Activated CD4-positive, alpha-beta T cell treated with anti-CD3 and anti-CD28 coated beads for 36 hours (primary cell): ENCODE measurements at places on chromosomes 6 and 20. TPM values are rescaled to one million over a fixed set of nuclear protein-coding genes. Genes with fewer than 3 reads are reported as not detected.

Gene EYA4
- total RNA-seq = not detected

Gene SAYSD1
- 16.7 TPM for total RNA-seq

Gene OR2J3
- not detected for total RNA-seq

Gene SNAP91
- total RNA-seq = not detected

Gene FHL5
- not detected for total RNA-seq

Gene TFAP2A
- total RNA-seq = 0.26 TPM

Gene C6orf141
- 1.1 TPM for total RNA-seq
